Right ventricle myocardium inferior (tissue), 1 donor: ENCODE measurements at places on chromosomes 1 and 21.

GRCh38 chr21:15437883-15438282 is 291.9 kb upstream of the USP25 start:
- DNase-seq = no peak

- DNase-seq = no peak
These were observed 90.8 kb upstream of the CCDC190 start for GRCh38 chr1:162951553-162952315.

DNA sequence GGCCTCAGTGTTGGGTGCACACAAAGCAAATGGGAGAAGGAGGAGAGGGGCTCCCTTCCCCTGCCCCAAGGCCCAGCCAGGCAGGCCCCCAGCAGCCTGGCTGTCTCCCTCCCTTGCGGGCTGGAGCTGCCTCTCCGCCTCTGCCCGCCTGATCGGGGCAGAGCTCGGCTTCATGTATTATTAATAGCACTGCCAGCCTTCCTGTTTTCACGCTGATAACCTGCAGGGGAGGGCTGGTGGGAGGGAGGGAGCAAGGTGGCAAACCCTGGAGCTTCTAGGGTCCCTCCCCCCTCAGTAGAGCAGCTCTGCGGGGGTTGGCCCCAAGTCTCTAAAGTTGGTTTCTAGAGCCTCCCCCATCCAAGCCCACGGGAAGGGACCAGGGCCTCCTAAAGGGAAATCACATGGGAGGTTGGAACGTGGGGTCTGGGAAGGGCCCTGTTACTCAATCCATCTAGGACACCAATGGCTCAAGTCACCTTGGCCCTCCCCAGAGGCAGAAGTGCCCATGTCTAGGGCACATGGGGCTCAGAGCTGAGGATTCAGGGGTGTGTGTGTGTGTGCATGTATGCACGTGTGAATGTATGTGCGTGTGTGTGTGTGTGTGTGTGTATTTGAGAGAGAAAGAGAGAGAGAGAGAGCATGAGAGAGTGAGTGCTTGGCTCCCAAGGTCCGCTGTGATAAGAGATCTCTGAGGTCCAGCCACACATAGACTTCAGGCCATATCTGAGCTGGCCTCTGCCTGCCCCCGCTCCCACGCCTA is 21.8 kb upstream of the POU3F1 start:
- DNase-seq = no peak

DNA sequence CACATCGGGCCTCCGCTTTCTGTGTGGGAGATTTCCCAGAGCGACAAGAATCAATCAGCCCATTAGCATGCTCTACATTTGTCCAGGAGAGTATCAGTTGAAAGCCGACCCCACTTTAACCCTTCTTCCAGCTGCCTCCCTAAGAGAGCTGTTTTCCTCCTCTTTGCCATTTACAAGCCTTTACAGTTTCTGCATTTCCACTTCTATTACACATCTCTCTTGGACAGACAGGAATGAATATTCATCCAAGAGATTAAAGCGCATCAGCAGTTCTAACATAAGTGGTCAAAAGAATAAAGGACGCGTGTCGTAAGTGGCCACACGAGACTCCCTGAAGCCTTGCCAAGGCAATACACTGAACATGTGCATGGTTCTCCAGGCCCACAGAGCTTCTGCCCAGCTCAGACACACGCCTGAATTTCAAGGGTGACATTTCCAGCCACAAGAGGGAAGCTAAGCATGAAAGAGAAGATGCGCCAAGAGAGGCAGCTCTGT is 47.3 kb downstream of the FAM78B start:
- no peak for DNase-seq
